ENCODE measurements at places on chromosomes 16 and 17.

GRCh38 chr17:80647746-80648145 is 103.1 kb downstream of the RPTOR start:
- DNase-seq: no peak

- no peak for DNase-seq
These were observed 219.5 kb downstream of the NTN1 start for GRCh38 chr17:9240659-9241370.

DNA sequence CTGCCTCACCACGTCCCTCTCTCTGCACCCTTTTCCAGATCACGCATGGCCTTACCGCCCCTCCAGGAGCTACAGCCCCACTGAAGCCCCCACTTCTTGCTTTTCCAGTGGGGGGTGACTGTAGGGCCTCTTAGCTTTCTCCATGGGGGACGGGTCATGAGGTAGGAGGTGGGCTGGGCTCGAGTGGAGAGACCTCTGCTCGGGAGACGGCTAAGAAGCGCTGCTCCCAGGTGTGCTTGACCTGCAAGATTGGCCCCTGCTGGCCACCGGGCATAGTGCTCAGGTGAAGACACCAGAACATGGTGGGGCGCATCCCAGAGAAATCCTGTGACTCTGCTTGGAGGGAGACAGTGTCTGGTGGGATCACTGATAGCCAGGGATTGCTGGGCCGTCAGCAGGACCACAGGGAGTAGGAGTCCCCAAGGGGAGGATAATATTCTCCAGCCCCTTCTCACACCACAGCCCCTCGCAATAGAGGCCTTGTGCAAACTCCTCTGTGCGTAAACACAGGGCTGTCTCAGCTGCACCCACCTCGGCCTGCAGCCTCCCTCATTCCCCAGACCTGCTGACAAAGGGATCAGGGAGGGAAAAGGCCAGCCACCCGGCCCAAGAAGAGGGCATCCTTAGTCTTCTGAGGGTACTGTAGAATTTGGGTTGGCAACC is 8.9 kb upstream of the GALK1 start:
- DNase-seq: no peak

DNA sequence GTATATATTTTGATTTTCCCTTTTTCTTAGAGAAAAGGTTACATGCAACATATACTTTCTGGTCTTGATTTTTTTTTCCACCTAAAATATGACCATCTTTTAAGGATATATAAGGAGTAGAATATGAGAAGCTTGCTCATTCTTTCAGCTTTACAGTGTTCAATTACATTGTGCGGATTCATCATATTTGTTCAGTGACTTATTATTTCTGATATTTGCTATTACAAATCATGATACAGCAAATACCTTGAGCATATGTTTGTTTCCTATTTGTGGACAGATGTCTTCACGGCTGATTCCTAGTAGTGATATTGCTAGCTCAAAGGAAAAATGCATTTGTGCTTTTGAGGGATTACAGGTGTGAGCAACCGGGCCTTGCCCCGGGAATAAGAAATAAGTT is 18.1 kb downstream of the KATNIP start:
- no peak for DNase-seq

- no peak for DNase-seq
These were observed 8.5 kb downstream of the GJD3 start for GRCh38 chr17:40355804-40356758.

GRCh38 chr16:77790912-77791311 is 2.5 kb downstream of the VAT1L start:
- DNase-seq: no peak

GRCh38 chr17:1813088-1813487 is 16.6 kb downstream of the SMYD4 start:
- no peak for DNase-seq

DNA sequence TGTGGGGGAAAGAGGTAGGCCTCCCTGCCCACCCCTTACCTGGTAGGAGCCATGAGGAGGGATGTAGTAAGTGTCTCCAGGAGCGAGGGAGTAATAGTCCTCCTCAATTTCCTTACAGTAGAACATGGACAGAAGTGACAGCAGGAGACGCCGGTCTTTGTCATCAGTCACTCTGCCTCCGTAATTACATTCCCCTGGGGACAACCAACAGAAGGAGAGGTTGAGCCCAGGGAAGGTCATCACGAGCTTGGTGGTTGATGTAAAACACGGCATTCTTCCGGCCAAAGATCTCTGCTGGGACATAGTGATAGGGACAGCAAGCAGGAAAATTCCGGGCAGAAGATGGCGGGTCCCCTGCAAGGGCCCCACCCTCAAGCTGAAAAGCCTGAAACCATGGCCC is 47.9 kb downstream of the LYRM1 start:
- DNase-seq: no peak

- no peak for DNase-seq
These were observed 13.2 kb downstream of the UTP4 start for GRCh38 chr16:69145658-69146057.

DNA sequence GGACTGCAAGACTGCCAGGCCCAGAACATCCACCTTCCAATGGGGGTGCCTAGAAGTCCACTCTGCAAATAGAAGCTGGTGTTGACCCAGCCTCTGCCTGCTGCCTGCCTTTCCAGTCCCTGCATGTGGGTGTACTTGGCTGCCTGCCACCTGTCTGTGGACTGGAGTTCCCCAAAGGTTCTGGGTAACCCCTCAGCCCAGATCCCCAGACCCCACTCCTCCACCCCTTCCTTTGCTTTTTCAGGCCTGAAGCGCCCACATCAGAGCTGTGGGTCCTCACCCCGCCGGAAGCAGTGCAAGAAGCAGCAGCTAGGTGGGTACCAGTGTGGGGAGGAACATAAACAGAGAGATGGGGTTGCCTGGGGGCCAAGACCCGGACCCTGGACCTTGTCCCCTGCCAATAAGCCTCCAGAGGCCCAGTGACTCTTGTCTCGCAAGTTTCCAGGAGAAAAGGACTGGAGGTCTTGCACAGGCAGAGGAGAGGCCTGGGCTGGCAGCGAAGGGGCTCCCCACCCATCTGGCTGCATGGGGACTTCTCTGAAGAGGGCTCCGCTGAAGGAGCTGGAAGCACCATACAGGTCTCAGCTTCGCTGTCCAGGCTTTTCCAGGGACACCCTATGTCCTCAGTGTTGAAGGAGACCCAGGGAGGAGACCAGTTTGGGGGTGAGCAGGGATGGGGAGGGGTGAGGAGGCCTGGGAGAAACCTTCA is 34.3 kb downstream of the NLRC5 start:
- peak; percentile 35 for DNase-seq

DNA sequence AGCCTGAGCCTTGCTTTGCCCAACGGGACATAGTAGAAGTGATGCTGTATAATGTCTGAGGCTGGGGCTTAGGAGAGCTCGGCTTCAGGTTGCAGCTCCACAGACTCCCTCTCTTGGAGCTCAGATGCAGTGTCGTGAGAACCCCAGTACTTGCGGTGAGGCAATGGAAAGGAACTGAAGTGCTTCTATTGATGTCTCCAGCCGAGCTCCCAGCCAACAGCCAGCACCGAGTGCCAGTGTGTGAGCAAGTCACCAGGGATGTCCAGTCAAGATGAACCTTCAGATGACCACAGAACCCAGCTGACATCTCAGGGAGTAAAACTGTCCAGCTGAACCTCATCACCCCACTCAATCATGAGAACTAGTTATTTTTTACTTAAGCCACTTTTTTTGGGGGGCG is 268.1 kb downstream of the IRF8 start:
- DNase-seq: no peak

DNA sequence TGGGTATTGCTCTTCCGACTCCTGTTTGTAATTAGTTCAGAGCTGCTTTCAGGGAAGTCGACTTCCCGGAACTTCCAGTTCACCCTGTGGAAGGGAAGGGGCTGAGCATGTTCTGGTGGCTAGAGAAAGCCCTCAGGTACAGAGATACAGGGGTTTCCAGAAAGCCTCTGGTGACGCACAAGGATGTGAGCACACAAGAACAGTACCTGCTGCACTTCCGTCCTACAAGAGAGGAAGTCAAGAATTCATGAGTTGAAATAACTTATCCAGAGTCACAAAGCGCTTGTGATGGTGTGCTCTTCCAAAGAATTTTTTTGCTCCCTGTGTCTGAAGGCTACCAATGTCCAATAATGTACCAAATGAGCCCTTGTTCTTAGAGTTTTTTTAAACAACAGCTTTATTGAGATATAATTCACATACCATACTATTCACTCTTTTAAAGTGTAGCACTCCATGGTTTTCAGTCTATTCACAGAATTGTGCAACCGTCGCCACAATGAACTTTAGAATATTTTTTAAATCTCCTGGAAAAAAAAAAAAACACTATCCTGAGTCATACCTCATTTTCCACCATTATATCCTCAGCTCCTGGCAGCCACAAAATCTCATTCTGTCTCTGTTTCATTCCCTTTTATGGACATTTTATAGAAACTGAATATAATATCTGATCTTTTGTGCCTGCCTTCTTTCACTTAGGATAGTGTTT is 327.6 kb downstream of the CDH13 start:
- no peak for DNase-seq

DNA sequence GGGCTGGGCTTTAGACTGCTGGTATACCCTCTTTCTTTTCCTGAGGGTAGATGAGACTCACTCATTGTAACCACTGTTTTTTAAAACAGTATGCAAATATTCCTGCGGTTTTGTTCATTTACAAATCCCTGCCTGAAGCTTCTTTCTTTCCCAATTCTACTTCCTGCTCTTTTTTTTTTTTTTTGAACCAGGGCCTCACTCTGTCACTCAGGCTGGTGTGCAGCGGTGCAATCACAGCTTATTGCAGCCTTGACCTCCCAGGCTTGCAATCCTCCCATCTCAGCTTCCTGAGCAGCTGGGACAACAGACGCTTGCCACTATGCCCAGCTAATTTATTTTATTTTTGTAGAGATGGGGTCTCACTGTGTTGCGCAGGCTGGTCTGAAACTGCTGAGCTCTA is 8.0 kb upstream of the SULT1A1 start:
- no peak for DNase-seq

Data from stimulated activated CD4-positive, alpha-beta T cell treated with anti-CD3 and anti-CD28 coated beads, Interleukin-12 subunit alpha, Interleukin-12 subunit beta, amount 100 ng/mL, for 24 hours (primary cell).